ENCODE measurements at places on chromosomes 2 and 18.

DNA sequence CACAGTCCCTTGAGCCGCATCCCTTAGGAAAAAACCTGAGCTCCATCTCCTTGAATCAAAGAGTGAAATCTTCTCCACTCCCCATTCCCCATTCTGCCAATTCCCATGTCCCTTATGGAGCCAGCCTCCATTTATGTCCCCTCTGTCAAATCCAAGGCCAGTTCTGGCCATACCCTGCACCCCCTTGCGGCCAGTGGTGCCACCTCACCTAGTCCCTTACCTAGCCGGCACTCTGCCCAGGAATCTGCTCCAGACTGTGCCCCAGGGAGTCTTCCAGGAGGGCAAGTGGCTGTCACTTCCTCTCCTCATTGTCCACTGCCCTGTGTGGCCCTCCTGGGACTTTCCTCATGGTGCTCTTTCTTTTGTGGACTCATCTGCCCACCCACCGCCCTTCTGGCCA, 195.4 kb upstream of the RMP24 start:
- DNase-seq, result no peak

GRCh38 chr2:216149741-216150140, 40.6 kb downstream of the XRCC5 start:
- no peak for DNase-seq

DNA sequence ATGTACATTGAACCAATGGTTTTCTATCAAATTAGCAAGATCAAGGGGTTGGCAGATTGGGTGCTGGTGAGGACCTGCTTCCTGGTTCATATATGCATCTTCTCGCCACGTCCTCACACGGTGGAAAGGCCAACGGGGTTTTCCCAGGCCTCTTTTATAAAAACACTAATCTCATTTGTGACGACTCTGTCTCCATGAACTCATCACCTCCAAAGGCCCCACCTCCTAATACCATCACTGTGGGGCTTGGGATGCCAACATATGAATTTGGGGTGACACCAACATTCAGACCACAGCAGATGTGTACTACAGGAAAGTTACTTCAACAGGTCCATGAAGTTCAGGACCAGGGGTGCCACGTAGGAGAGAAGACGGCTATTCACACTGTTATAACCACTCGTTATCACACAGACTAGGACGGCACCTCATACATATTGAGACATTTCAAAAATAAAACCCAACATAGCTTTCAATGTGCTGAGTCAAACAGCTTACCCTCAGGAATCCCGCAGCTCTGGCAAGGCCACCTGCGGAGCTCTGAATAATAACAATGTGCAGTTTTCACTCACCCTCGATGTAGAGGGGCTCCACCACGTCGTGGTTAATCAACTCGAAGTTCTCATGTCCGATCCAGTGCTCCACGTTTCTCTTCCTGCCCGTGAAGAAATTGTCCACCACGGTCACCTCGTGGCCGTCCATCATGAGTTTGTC, 49.3 kb downstream of the UXS1 start:
- no peak for DNase-seq

DNA sequence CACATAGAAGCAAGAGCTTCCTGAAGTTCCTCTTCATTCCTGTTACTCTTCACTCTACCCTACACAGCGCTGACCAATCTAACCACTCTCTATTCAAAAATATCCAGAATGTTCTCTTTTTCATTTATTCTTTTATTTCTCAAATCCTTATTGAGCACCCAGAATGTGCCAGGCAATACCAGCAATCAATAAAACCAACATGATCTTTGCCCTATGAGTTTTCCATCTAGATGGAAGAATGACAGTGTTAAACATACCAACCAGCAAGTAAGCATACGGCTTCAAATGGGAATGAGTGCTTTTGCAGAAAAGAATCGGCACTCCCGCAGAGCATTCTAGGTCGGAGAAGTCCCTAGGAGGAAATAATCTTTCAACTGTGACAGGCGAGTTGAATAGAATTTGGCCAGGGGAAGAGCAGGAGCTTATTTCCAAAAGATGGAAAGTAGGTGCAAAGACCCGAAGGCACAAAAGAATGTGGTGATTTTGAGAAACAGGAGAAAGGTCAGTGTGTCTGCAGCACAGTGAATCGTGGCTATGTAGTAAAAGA, 217.8 kb upstream of the MEIS1 start:
- no peak for DNase-seq

DNA sequence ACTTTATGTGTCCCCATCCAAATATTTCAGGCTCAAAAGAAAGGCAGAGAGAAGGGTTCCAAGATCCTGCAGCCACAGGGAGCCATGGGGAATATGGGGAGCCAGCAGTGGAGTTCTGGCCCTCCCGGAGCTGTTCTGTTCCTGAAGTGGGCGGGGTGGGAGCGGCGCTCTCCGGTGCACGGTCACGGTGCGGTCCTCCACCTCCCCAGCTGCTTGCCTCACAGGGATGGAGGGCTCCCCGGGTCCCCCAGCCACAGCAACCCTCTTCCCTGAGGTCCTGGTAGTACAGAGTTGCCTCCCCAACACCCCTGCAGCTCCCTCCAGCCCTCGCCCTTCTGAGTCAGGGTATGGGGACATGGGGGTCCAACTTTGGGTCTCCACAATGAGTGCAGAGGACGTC, 26.2 kb upstream of the SNED1 start:
- no peak for DNase-seq

GRCh38 chr2:22934747-22935146, 450.2 kb upstream of the KLHL29 start:
- DNase-seq, result no peak

DNA sequence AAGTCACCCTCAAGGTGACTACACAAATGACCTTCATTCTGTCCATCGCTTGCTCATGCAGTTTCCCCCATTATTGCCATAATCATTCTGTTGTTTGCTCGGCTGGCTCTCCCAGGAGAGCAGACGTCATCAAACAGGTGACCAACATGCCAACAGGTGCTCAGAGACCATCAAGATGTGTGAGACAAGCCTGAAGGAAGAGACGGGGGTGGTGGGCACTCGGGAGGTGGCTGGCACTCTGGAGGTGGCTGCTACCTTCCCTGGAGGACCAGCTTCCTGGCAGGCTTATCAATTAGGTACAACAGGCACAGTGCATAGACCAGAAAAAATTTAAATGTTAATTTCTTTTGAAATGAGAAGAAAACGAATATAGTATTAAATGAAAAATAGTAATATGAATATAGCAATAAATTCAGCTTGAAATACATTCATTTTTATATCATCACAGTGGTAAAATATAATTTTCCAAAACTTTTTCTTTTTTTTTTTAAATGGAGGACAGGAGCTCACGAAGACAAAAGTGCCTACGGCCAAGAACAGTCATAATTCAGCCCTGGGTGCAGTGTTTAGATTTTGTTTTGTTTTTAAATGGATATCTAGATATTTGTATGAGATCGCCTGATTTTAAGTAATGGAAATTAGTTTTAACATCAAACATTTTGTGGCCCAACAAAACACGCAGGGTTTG, 16.9 kb upstream of the HAAO start:
- peak; percentile 69 for DNase-seq

DNA sequence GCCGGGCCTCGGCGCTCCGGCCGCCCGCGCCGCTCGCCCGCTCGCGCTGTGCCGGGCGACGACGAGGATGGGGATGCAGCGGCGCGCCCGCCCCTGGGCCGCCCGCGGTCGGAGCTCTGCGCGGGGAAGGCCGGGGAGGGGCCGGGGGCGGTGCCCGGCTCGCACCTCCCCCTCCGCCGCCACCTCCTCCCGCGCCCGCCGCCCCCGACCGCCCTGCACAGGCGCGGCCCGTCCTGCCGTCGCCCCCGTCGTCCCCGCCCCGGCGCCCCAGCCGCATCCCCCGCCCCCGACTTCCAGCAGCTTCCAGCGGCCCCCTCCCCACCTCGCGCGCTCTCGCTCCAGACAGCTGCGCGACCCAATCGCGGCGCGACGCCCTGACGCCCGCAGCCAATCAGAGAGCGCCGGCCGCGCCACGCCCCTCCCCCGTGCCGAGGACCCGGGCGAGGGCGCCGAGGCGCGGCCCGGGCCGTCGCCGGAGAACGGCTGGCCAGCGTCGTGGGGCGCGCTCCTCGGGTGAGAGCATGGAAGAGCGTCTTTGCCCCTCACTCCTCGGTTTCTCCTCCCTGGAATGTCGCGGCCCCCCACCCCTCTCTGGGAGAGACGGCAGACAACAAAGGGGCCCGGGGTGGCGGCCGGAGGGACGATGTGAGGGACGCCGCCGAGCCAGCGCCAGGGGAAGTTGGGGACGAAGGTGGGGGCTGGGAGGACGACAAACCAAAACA, at the start of gene MBOAT2:
Gene MBOAT2 (minus strand): TSS at position 69 of the 722 bp plus-strand sequence. CDS start 70 bp downstream, outside the sequence.
- peak; percentile 87 for DNase-seq

DNA sequence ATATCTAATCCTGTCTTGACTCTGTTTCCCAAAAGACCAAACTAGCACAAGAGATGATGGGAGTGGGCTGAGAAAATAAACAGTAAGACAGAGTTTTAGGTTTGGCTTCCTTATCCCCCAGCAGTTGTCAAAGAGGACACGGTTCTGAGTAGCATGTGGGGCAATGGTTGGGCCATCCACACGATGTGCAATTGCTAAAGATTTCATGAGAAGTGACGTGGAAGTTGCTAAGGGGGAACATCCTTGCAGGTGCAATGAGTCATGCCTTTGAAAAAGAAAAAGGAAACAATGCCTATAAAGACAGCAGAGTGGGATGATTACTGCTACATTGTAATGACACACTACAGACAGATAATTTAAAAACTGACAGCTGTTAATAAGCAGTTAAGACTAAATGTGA, 1395.8 kb downstream of the LRP1B start:
- DNase-seq, result no peak

DNA sequence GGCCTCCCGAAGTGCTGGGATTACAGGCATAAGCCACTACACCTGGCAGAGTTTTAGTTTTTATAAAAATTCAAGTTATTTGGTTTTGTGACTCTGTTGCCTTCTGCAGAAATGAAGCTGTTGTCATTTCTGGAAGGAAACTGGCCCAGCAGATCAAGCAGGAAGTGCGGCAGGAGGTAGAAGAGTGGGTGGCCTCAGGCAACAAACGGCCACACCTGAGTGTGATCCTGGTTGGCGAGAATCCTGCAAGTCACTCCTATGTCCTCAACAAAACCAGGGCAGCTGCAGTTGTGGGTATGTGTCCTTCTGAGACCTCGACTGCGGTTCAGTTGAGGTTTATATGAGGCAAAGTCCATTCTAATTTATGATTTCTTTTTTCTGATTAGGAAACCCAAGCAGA, 7.2 kb downstream of the MTHFD2 start:
- DNase-seq, result no peak

DNA sequence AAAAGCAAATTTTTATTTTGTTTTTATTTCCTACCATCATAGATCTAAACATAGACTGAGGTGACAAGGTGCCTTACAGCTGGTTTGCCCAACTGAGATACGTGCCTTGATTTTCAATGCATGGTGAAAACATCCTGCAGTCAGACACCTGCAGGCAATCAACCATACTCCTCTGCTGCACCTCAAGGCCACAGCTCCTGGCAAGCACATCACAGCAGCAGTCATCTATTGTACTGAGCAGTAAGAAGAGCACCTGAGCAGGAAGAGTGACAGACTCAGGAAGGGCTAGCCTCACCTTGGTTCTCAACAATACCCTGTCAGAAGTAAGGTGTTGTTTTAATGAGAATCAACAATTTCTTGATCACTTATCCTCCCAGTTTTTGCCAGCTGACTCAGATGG, 1206.8 kb upstream of the NRXN1 start:
- no peak for DNase-seq

DNA sequence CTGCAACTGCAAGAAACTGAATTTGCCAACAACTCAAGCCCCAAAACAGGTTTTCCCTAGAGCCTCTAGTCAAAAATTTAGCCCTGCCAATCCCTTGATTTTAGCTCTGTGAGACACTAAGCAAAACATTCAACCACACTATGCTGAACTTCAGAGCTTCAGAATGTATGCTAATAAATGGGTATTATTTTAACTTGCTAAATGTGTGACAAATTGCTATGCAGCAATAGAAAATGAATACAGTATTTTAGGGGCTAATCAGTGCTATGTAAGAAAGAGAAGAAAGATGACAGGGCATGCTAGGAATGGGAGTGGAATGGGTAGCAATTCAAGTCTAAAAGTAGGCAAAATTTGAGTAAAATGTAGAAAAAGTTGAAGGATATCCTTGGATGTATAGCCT, 223.9 kb upstream of the NOL4 start:
- no peak for DNase-seq

DNA sequence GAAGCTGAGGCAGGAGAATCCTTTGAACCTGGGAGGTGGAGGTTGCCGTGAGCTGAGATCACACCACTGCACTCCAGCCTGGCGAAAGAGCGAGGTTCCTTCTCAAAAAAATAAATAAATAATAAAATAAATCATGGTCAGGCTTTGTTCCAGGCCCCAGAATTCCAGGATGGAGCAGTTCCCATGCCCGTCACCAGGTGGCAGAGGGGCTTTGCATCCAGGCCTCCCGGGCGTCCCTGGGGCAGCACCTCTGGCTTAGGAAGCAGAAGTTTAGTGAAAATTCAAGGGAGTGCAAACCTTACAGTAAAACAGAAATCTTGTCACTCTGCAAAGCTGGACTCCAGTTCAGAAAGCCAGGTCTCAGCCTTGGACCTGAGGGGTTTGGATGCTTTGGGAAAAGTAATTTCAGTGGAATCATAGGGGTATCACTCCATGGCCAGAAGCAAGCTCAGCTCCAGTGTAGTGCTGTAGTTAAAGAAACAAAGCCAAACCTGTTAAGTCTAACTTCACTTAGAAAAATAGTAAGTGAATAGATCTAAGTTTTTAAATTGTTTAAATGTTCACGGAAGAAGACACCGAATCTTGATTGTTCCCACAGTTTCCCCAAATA, 512.7 kb downstream of the CMPK2 start:
- DNase-seq, result no peak

GRCh38 chr2:43941966-43942365, 53.8 kb downstream of the LRPPRC start:
- DNase-seq, result peak; percentile 89

- no peak for DNase-seq
These were observed 54.5 kb downstream of the SLC39A10 start for GRCh38 chr2:195711478-195711877.

GRCh38 chr2:145415151-145415550, 895.2 kb upstream of the ZEB2 start:
- no peak for DNase-seq

GRCh38 chr2:119249311-119249710, 25.7 kb downstream of the STEAP3 start:
- DNase-seq, result no peak

Data from NCI-H1105 treated with DMSO at 0.1 percent for 48 hours (cell line).